Left renal cortex interstitium (tissue), 4 donors: ENCODE measurements at places on chromosomes 6 and 20. TPM values are rescaled to one million over a fixed set of nuclear protein-coding genes. Genes with fewer than 3 reads are reported as not detected.

DNA sequence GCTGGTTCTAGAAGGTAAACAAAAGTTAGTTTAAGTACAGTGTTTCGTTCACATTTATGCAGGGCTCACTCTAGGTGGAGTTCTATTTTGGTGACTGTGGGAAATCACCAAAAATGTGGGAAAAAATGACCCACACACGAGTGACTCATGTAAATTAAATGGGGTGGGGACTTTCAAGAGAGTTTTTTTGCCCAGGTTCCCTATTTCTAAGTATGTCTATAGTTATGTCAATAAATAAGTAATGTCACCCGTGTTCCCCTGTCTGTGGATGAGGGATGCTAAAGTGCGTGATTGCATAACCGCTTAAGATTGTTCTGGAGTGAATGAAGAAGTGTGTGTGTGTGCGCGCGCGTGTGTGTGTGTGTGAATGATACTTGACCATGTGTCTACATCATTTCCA is 69.1 kb downstream of the MYB start:
- DNase-seq = no peak

DNA sequence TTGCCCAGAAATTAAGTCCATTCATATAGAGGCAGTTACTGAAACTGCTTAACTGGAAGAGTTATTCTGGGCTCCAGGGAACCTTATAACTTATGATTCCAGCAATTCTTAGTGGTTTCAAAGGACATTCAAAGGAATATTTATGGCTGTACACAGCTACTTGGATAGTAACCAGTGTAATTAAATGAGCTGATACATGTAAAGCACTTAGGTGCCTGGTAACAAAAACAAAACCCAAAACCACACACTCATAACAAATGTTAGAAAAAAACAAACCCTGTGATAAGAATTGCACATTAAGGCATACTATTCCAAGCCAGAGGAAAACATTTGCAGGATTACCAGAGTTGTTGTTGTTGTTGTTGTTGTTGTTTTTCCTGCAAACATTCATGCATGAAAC is 51.5 kb downstream of the STK4 start:
- no peak for DNase-seq

DNA sequence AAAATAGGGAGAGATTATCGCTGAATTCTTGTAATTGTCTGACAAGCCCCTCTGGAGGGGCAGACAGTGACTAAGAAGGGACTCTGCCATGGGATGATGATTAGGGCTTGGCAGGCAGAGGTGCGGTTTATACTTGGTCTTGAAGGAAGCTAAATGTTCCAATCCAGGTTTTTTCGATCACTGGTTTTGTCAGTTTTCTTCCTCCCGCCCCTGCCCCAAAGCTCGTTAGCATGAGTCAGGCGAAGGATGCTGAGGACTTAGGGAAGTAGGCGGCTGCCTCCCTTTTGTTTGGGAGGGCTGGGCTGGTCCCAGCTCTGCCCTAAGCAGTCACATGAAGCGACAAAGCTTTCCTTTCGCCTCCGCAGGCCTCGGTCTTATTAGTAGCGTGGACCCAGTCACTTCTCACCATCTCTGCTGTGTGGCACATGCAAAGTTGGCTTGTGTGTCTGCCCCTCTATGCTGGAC is 314.2 kb downstream of the CDC5L start:
- no peak for DNase-seq

DNA sequence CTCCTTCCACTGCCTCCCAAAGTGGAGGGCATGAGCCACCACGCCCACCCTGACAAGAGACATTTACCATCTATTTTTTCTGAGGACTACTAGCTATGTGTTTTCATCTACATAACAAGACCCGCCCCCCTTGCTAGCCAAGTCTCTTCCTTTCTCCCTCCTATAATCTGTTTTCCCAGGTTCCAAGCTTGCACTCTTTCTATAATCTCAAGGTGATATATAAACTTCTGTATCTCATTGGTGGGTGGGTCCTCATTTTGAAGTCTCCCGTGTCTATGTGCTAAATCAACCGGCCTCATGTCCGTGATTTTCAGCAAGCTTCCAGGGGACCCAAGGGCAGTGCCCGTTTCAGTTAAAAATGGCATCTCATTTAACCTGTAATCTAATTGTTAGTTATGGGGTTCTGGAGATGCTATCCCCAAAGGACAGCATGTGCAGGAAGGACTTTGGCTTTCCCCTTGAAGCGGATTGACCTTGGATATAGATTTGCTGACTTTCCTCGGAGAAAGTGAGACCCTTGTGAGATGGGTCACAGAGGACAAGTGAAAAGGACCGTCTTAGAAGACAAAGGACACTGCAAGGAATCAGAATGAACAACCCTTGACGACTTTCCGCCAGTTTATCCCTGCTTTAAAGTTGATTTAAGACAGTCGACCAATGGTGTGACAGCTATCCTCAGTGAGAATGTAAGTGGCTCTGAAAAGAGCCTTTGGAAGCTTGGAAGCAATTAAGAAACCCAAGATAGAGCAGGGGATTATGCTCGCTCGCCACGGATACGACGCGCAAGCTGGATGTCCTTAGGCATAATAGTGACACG is 22.4 kb downstream of the OR2B2 start:
- DNase-seq = peak; percentile 9

GRCh38 chr6:166614589-166614988 is 12.5 kb downstream of the RPS6KA2 start:
- DNase-seq = no peak

DNA sequence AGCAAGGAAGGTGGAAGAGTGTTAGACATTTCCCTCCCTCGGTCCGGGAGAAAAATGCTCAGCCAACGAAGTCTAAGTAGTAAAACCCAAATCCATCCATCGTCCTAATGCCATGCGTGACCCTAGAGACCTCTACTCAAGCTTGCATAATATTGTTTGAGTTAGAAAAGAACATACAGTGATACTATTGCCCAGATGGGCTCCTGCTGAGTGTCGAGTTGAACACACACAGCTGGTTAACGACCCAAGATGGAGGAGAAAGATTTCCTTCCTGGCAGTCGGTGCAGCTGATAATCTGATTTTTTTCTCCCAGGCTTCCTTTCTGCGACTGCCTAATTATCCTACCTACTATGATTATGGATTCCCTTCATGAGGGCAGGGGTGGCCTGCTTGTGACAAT is 164.4 kb upstream of the KCNG1 start:
- DNase-seq = no peak

- no peak for DNase-seq
Measured at GRCh38 chr6:46016063-46016608, 476 bp upstream of the CLIC5 start.

- no peak for DNase-seq
Measured at GRCh38 chr20:15637546-15637945, 935.7 kb downstream of the KIF16B start.

DNA sequence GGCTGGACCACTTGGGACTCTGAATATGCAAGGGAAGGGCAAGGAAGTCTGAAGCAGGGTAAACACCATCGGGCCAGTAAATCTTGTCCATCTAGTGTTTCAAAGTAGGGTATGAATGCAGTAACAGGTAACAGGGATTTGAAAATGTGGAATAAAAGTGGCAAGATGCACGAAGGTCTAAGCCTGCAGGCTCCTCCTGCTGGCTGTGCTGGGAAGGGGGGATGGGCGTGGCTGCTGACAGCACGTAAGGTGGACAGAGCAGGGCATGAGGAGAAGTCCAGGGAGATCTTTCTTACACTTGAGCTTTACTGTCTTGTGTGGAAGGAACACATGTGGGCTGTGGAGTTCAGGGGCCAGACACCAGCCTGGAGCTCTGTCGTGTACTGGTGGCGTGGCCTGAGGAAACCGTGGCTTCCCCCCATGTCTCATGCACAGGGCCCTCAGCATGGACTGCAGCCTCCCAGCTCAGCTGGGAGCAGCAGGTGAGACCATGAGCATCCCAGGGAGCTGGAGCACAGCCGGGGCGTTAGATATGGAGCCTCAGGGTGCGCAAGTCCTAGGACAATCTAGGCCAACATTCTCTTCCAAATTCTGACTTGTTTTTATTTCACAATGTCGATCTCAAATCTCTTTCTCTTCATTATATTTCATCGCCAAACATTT is 84.5 kb downstream of the SLC22A23 start:
- DNase-seq = no peak

GRCh38 chr6:109290143-109290931 is 91.9 kb downstream of the CD164 start:
- DNase-seq = no peak

GRCh38 chr6:14429396-14429795 is 311.8 kb downstream of the CD83 start:
- DNase-seq = no peak

GRCh38 chr6:130372786-130373185 is 7.0 kb downstream of the TMEM200A start:
- no peak for DNase-seq

GRCh38 chr6:165556116-165556843 is 106.8 kb downstream of the PDE10A start:
- no peak for DNase-seq

DNA sequence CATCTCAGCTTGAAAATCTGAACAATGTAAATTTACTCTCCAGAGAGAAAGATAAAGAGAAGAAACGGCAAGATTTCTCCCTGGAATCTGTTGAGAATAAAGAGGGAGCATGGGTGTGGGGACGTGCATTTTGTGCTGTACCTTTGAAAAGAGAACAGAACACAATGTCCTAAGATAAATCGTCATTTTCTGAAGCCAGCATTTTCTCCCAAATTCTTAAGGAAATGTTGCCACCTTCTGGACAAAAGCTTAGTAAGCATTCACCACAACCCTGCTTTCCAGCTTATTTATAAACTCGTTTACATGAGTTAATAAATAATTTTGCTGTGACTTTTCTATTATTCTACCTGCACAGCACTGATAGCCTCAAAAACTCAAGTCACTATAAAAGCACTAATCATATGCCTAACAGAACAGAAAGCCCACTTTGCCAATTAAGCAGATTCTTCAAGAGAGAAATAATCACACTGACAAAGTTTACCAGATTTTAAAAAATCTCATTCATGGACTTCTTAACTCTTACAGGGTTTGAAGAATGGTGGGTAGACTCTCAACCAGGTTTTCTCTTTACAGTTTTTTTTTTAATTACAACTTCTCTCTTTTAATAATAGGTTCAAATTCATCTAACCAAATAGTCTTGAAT is 155.8 kb downstream of the MBOAT1 start:
- DNase-seq = peak; percentile 30

- no peak for DNase-seq
Measured at GRCh38 chr6:114783083-114783482, 440.3 kb upstream of the HS3ST5 start.

- no peak for DNase-seq
Measured at GRCh38 chr20:48398506-48399449, 429.0 kb downstream of the PREX1 start.

DNA sequence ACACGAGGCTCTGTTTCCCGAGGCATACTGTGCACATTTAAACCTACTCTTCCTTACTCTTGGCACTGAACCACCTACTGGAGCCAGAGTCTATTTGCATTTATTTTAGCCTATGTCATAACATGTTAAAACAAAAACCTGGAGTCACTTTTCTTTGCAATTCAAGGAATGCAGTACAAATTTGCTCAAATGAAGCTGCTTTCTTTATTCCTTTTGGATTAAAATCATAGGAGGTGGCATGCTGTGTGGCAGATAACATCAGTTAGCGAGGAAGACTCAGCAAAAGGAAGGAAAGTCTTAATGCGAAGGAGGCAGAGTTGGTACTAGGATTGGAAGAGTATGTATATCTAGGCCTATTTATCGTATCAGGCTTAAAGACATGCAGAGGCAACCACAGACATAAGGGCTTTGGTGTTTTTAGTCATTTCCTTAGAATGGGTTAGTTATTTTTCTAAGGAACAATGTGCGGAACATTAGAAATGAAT is 92.9 kb downstream of the SAMD3 start:
- no peak for DNase-seq

DNA sequence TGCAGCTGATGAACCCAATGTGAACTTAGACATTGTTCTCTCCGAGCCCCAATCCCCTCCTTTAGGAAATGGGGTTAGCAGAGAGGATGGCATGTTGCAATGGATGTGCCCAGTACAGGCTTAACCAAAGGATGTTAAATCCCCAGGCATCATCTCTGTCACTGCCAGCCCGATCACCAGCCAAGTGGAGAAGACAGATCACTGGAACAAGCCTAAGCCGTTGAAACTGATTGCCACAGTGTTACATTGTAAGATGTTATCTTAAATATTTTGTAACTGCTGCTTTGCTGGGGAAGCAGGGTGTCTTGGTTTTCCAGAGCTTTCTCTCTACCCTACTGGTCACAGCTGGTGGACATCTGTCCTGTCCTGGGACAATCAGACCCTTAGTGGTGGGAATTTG is 783.4 kb upstream of the CHD6 start:
- DNase-seq = no peak

DNA sequence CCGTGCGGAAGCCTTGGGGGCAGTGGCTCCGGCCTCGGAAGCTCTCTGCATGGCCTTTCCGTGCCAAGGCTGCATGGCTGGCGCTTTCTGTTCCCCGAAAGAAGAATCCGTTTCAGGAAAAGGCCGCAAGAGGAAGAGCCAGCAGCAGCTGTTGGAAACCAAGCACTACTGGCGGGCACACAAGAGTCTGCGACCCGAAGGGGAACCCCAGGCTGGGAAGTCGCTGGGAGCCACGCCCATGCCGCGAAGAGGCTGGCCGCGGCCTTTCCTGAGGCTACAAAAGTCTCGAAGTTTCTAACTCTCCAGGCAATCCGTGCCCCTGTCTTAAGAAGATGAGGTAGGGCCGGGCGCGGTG is at the start of gene CGAS:
TSS of gene CGAS (minus strand) at position 191 of the 355 bp plus-strand sequence. CDS start at position 75, 116 bp downstream.
- peak; percentile 15 for DNase-seq

Gene ZC3H12D
- 0.14 TPM for polyA plus RNA-seq

Gene C6orf132
- 3.8 TPM for polyA plus RNA-seq

Gene UNC5CL
- polyA plus RNA-seq = 10.8 TPM

Gene RAMACL
- polyA plus RNA-seq = 0.27 TPM

Gene ERVFRD-1
- polyA plus RNA-seq = 0.16 TPM

Gene GABRR2
- 0.93 TPM for polyA plus RNA-seq

Gene NNAT
- 88.8 TPM for polyA plus RNA-seq

Gene APMAP
- 106 TPM for polyA plus RNA-seq

Gene GMPR
- 15.0 TPM for polyA plus RNA-seq
